ENCODE measurements at places on chromosomes 6 and 20. TPM values are rescaled to one million over a fixed set of nuclear protein-coding genes. Genes with fewer than 3 reads are reported as not detected.

The MATN4 gene
- total RNA-seq: not detected

The PTCRA gene
- total RNA-seq: not detected

The SULF2 gene
- total RNA-seq: 66.4 TPM

The ID1 gene
- 245 TPM for total RNA-seq

The MOG gene
- total RNA-seq: not detected

The SPEF1 gene
- total RNA-seq: 0.09 TPM

The HLA-DQA2 gene
- not detected for total RNA-seq
